ENCODE measurements at places on chromosomes 5 and 9.

DNA sequence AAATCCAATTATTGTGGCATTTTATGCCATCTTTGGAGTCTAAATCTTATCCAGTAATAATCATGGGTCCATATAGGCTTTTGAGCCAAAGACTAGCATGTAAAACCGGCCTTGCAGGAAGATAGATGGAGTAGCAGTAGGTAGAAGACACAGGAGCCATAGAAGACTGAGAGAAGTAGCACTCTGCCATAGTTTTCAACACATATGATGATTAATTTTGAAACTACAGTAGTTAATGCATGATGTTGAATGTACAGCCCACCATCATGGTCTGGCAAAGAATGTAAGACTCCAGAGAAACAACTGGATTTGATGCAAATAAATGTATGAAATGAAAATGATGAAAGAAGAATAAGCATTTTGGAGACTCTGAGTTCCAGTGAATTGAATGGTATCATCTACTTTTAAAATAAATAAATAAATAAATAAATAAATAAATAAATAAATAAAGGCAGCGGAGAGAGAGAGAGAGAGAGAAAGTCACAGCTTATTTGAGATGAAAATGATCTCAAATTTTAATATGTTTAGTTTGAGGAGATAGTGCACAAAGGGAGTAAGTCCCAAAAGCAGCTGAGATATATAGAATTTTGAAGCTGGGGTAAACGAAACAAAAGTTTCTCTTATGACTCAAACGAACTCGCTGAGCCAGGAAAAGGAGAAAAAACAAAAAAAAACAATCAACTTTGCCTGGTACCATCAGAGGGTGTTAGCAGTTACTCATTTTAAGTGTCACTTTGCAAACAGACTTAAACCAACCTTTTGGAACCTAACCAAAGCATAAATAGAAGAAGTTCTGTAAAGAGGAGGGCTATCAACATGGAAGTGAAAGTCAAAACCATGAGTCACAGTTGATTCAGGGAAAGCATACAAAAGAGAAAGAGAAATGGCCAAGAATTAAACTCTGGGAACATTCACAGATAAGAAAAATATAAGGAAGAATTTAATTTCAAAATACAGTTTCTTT, 388.7 kb downstream of the CETN3 start:
- peak; percentile 30 for DNase-seq

DNA sequence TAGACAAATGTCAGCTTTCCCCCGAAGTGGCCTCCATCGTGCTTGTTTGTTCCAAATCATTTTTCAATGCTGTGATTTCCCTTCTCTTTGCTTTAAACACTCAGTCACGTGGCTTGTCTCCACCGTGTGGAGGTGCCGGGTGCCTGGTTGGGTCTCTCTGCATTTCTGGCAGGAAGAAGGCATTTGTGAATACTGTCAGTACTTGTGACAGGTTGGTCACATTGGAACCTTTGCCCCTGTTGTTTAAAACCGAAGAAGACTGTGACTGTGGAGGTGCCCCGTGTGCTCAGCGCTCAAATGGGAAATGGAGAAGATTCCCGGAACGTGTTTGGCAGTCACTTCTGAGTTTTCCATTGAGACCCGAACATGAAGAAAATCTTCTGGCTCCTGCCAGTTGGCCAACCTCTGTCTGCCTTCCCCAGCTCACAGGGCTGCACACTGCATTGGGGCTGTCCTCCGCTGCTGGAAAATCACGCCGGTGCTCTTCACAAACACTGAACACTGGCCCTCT, 74.6 kb downstream of the LMNB1 start:
- no peak for DNase-seq

GRCh38 chr5:53997736-53998627, 312.4 kb downstream of the ARL15 start:
- no peak for DNase-seq

DNA sequence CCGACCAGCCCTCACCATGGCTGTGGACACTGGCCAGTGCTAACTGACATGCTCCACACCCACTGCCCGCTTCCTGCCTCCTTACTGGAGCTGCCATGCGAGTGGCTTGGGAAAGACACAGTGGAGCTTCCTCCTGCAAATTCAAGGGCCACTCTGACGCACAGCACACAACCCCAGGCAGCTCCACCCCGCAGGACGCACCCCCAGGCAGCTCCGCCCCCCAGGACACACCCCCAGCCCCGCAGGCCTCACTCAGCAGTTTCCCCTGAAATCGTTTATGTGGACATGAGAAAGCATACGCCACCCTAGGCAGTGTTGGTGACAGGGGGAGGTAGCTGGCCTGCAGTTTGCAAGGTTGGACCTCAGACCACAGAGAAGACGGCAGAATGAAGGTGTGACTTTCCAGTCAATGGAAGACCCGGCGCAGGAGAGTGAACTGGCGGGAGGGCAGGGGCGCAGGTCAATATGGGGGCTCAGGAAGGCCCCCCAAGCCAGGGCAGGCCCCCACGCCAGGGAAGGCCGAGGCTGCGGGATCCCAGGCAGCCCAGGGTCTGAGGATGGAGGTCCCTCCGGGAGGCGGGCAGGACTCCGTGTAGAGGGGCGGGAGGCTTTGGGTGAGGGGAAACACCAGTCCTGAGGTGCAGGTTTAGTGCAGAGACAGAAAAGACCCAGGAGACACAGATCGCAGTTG, 21.6 kb downstream of the LPCAT1 start:
- DNase-seq, result no peak

- DNase-seq, result no peak
Measured at GRCh38 chr9:130576176-130576575, 3.2 kb upstream of the FUBP3 start.

GRCh38 chr9:98315551-98316060, 60.2 kb upstream of the TBC1D2 start:
- peak; percentile 94 for DNase-seq

DNA sequence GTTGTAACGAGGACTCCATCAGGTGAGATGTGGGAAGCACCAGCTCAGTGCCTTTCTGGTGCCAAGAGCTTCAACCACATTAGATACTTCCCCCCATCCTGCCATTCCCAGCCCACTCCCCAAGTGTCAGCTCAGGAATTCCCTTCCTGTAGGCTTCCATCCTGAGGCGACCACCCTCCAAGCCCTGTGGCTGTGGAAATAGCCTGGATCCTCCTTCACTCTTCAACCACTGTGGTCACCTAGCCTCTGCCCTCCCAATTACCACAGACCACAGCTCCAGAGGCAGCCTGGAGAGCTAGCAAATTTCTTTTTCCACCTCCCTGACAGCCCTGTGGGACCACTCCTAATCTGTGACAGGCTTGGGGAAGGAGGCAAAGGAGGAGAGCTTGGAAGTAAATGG, 219.8 kb upstream of the MAP3K1 start:
- no peak for DNase-seq

DNA sequence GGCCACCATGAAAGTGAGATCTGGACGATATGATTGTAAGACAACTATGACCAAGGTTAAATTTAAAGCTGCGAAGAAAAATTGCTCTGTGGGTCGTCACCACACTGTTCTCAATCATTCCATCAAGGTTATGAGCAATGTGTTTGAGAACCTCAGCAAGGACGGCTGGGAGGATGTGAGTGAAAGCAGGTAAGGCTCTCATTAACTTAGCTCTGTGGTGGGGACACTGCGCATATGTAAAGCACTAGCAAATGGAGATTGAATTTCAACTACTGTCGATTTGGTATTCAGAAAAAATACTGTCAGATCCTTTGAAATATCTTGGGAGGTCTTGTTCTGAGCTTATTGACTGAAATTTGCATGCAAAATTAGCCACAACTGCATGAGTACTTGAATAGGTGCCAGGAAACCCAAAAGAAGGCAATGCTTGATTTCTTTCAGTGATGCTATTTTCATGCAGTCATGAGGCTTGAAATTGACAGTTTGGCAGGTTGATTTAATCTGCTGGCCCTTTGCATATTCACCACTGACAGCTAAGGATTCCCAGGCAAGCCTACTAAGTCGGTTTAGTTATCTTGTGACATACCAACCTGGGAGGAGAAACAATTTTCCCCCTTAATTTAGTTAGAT, 183.9 kb upstream of the SH3GL2 start:
- DNase-seq, result no peak

GRCh38 chr9:16360247-16360646, 510.2 kb downstream of the BNC2 start:
- no peak for DNase-seq

DNA sequence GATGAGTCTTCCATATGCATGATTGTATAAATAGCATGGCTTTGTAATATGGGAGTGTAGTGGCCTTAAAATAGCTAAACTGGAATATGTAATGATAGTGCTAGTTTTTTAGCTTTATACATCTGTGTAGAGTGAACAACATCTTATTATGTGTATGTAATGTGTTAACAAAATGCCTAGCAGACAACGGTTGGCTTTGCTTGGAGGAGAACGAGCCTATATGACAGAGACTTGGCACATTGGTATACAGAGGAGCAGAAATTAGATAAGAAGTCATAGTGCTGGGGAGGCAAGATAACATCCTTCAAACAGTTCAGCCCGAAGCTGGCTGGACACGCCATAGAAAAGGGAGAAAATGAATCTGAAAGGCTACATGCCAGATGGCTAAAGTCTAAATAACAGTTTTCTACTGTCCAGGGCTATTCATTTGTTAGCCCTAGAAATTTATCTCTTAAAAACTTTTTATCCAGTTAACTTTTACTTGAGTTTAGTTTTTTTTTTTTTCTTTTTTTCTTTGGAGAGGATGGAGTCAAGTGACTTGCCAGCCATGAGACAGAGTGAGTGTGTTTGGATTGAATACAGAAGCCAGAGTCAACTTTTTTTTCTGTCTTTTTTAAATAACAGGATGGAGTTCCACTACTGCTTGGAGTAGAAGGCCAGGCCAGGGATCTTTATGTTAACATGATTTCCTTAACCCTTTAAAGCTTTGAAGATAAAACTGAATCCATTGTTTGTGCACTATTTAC, 214.4 kb upstream of the ACTBL2 start:
- no peak for DNase-seq

DNA sequence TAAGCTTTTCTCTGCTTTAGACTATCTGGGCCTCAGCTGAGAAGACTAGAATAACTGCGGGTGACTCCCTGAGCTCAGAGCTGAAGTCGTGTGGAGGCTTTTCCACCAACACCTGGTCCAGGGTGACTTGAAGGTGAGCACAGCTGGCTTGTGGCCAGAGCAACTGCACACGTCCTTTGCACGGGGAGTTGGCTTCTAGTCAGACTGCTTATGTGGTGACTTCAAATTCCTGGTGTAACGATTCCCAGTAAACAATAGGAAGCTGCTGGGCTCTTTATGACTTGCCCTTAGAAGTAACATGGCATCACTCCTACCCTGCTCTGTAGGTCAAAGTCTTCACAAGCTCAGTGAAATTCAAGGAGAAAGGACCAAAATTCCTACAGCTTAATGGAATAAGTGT, 800.6 kb upstream of the CDH6 start:
- DNase-seq, result no peak

GRCh38 chr9:103991001-103991400, 103.1 kb upstream of the SMC2 start:
- no peak for DNase-seq

- no peak for DNase-seq
Measured at GRCh38 chr5:135487037-135487395, 34.9 kb upstream of the TIFAB start.

- DNase-seq, result no peak
Measured at GRCh38 chr5:133322743-133323142, 270.9 kb downstream of the HSPA4 start.

- no peak for DNase-seq
Measured at GRCh38 chr5:103428923-103429322, 133.7 kb downstream of the NUDT12 start.

DNA sequence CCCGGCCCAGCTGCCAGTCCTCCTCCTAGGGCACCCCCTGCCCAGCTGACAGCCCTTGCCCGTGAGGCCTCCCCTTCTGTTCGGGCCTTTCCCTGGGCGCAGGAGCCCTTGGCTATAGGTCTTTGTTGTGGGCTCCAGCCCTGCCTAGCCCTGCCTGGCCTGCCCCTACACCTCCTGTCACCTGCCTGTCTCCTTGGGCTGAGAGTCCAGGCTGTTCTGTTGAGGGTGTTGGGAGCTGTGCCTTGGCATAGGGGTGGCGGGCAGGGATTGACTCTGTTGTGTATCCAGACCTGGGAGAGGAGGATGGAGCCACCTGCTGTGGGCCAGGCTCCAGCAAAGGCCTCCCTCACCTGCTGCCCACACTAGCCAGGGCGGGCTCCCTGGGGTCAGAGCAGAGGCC, 11.6 kb downstream of the FCN2 start:
- DNase-seq, result no peak

- no peak for DNase-seq
Measured at GRCh38 chr5:62587737-62588136, 9.1 kb downstream of the LRRC70 start.

- DNase-seq, result peak; percentile 89
Measured at GRCh38 chr9:121557581-121558447, 58.2 kb upstream of the GGTA1 start.

- DNase-seq, result no peak
Measured at GRCh38 chr5:14737291-14737690, 72.8 kb downstream of the OTULIN start.

DNA sequence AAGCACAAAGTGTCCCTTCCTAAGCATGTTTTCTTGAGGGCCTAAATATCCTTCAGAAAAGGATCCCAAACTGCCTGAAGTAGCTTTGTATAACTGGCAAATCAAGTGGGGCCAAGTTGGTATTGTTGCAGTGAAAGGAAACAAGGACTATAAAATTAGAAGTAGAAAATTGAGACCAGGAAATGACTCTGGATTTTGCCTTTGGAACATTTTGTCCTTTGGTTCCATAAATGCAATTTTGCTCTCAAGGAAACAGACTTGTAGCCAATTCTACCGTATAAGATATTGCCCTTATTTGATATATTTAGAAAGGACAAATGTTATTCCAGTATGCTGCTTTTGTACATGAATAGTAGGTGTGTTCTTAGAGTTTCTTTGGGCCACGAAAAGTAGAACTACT, 34.4 kb downstream of the RABGAP1 start:
- no peak for DNase-seq

DNA sequence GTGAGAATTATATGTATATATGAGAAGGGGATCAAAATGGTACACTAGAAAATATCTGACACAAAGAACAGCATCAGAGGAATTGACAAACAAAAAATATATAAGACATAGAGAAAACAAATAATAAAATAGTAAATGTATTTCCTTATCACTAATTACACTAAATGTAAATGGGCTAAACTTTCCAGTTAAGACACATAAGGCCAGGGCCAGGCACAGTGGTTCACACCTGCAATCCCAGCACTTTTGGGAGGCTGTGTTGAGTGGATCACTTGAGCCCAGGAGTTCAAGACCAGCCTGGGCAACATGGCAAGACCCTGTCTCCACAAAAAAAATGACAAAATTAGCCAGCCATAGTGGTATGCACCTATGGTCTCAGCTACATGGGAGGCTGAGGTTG, 8.5 kb downstream of the FBXL17 start:
- DNase-seq, result no peak

DNA sequence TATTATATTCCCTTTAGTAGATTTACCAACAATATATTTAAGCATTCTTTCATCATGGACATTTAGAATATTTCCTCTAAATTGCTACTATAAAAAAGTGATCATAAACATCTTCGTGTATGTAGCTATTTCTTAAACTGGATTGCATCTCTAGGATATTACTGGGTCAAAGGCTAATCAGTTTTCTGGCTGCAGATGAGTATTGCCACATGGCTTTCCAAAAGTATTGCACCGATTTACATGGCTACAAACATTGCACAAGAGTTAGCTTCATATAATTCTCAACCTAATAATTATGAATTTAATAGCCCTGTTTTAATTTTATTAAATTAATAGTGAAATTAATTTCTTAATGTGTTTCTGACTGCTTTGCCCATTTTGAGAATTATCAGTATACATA, 183.4 kb downstream of the DMRT2 start:
- DNase-seq, result no peak
